ENCODE measurements at places on chromosomes 16 and 17.

- DNase-seq, result no peak
Measured at GRCh38 chr17:57945996-57946797, 9.0 kb downstream of the CUEDC1 start.

DNA sequence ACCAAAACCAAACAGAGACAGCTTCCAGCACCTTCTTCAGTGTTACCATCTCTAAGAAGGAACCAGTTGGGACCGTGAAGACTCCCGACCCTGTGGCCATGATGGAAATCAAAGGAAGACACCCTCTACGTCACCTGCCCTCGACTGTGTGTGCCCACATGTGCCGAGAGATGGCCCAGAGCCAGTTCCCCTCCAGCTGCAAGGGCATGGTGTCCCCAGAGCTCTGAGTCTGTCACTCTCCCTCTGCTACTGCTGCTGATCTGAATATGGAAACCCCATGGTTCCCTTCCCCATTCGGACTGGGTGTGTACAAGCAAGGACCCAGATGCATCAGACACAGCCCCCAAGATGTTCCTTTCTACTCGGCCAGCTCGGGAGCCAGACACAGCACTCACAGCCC is 76.4 kb downstream of the SOCS1 start:
- no peak for DNase-seq

DNA sequence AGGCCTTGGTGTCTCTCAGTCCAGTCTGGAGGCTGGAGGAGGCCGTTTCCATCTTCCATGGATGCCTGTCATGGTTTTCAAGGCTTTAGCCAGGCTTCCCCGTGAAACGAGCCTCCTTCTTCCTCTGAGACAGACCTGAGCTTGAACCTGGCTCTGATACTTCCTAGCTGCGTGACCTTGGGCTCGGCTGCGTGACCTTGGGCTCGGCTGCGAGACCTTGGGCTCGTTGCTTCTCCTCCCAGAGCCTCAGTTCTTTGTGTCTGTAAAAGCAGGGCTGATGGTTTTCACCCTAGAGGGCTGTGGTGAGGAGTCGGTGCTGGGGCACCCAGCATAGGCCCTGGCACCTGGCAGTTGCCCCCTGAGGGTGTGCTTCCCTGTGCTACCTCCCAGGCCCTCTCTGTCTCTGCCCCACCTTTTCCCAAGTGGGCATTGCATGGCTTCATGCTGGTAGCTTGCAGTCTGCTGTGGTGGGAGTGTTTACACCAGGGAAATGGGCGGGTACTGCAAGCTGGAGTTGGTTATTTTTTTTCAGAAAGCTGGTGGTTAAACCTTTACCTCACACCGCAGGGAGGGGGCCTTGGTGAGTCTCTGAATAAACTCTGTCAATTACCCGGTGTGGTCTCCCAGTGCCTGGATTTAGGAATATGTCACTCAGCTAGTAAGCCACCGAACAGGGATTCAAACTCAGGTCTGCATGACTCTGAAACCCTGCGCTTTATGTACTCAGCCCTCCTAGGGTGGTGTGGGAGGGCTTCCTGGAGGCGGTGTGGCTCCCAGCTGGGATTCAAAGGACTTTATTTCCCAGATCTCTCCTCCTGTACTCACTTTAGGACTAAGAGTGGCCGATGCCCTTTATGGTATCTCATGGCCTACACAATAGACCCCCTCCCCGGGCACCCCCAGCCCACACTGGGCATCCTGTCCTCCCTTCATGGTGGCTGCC is 129.0 kb upstream of the CIBAR2 start:
- DNase-seq, result no peak

DNA sequence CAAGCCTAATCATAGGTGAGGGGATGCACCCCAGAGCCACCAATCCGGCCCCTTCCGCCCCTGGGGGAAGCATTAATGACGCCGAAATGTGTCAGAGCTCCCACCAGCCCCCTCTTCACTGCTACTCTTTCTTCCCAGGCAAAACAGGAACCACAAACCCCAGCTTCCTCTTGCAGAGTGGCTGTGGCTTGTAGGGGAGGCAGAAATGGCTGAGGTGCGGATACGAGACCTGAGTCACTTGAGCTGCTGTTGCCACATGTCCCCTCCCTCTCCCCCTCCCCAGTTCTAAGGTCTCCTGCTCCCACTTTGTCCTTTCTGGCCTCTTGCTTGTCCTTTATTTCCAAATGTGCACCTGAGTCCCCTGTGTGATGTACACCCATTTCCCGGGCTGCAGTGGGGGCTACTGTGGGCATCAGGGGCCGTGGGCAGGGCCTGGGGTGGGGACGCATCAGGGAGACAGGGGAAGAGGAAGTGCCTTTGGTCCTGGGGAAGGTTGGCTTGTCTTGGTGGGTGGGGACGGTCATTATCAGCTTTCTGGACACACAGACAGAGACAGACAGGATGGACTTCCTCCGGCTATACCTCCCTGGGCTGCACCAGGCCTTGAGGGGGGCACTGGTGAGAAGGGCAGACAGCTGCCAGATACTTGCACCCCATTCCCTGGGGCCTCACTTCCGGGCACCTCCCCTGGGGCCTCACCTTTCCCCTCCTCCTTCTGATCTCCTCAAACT is at the start of gene APOBR:
Gene APOBR, plus strand, starts transcription at position 523 of the 731 bp plus-strand sequence. Its CDS starts 39 bp downstream, at position 562.
- DNase-seq, result peak; percentile 97

GRCh38 chr16:61435346-61435745 is 600.9 kb downstream of the CDH8 start:
- DNase-seq, result no peak

DNA sequence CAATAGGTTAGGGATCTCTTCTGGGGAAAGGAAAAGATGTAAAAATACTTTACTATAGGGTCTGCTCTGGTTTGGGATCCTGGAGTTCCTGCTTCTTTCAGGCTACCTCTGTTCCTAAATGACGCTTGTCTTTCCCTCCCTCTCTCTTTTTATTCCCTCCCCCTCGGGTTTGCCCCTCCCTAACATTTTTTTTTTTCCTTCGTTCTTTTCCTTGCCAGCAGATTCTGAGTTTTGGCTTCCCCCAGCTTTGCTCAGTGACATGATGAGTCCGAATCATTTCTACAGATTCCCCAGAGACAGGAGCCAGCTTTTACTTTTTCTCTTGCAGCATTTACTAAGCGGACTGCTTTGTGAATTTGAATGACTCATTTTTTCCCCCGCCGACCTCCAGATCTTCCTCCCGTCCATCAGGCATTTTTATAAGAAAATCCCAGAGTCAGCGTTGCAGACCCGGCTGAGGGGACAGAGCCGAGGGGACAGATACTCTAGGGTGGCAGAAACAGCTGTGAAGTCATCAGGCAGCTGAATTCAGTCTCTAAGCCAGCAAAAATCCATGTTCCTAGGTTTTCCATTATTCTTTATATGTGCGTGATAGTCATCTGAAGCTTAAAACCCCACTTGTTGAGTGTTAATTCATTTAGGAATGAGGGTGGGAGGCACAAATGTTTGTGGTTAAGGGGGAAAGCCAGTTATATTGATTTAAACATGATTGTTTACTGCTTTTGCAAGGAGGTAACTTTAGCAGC is at the start of gene TMEM100:
Gene TMEM100, minus strand, starts transcription at position 123 of the 746 bp plus-strand sequence. CDS start 1,794 bp downstream, outside the sequence.
- no peak for DNase-seq

- DNase-seq, result no peak
Measured at GRCh38 chr17:55332296-55333041, 67.7 kb downstream of the HLF start.

- no peak for DNase-seq
Measured at GRCh38 chr16:11020792-11021551, 76.6 kb downstream of the CLEC16A start.

DNA sequence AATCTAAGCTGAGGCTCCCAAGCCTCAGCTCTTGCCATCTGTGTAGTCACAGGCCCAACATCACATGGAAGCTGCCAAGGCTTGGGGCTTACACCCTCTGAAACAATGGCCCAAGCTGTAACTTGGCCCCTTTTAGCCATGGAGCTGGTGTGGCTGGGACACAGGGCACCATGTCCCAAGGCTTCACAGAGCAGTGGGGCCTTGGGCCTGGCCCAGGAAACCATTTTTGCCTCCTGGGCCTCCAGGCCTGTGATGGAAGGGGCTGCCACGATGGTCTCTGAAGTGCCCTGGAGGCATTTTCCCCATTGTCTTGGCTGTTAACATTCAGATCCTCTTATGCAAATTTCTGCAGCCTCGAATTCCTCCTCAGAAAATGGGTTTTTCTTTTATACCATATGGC is 952.3 kb upstream of the GOT2 start:
- no peak for DNase-seq

DNA sequence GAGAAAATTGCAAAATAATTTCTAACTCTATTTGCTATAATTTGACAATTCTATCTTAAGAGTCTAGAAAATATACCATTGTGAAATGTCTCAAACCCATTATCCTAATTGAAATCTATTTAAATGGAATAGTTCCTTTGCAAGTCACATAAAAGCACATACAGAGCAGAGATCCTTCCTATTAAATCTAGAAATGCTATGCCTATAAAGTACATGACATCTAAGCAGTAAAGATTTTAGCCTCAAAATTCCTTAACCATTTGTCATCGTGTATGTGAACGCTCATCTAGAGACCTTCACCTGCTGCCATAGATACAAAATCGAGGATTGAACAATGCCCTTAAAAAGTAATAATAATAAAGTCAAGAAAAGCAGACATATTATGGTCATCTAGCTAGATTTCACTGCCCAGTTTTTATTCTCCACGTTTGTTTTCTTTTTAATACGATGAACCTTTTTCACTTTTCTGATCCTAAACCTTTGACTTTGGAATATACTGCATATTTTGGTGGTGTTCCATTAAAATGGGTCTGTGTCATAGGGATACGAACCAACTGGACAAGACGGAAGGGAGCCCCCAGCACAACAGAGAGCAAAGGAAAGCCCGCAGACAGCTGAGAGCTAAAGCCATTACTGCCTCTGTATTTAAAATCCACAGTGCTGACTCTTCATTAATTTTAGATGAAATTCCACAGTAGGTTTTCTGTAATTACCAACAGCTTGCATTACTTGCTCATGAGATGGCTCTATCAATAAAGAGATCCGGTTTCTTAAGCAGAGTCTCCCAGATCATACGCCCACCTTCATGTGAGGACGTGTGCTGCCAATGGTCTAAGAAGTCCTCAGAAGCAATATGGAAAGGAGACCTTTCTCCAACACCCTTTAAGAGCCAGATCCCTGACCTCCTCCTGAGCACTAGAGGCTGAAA is 17.6 kb downstream of the TEX2 start:
- DNase-seq, result no peak
